GM23248 (cell line): ENCODE measurements at places on chromosomes 7 and 10. TPM values are rescaled to one million over a fixed set of nuclear protein-coding genes. Genes with fewer than 3 reads are reported as not detected.

Gene ANKRD30A
- not detected in 2 replicates for total RNA-seq

Gene IFIT1B
- not detected in 2 replicates for total RNA-seq

Gene PYROXD2
- 13.8 and 14.0 TPM in 2 replicates for total RNA-seq

Gene CHAT
- not detected in 2 replicates for total RNA-seq

Gene FAM200A
- 6.2 and 9.2 TPM in 2 replicates for total RNA-seq

Gene POT1
- total RNA-seq: 13.5 and 15.8 TPM in 2 replicates

Gene H2BK1
- total RNA-seq: not detected in 2 replicates

Gene CPA2
- not detected in 2 replicates for total RNA-seq

Gene WNT8B
- not detected in 2 replicates for total RNA-seq

Gene LLCFC1
- total RNA-seq: not detected in 2 replicates

Gene NPFFR1
- not detected in 2 replicates for total RNA-seq

Gene UNCX
- total RNA-seq: not detected in 2 replicates

Gene ATAD1
- 43.9 and 66.8 TPM in 2 replicates for total RNA-seq

Gene GLI3
- 2.0 and 4.0 TPM in 2 replicates for total RNA-seq

Gene IL15RA
- total RNA-seq: 0.89 and 7.0 TPM in 2 replicates
